ENCODE measurements at places on chromosomes 6 and 20.

GRCh38 chr6:33993653-33994471 lies 152.0 kb downstream of the GRM4 start:
- DNase-seq = no peak

GRCh38 chr6:82441047-82441855 lies 77.6 kb downstream of the TPBG start:
- no peak for DNase-seq

DNA sequence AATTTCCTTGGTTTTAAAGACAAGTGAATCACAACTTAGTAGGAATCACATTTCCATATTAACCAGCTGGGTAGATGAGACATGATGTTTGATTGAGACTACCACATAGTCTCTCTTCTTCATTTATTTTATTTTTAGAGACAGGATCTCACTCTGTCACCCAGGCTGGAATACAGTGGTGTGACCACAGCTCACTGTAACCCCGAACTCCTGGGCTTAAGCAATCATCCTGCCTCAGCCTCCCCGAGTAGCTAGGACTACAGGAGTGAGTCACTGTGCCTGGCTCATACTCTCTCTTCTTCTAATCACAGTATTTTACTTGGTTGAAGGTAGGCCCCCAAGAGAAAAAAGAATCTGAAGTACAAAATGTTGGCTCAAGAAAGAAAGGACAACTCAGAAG lies 80.2 kb upstream of the ASF1A start:
- DNase-seq = no peak

GRCh38 chr6:148137652-148138051 lies 205.0 kb upstream of the SASH1 start:
- no peak for DNase-seq

DNA sequence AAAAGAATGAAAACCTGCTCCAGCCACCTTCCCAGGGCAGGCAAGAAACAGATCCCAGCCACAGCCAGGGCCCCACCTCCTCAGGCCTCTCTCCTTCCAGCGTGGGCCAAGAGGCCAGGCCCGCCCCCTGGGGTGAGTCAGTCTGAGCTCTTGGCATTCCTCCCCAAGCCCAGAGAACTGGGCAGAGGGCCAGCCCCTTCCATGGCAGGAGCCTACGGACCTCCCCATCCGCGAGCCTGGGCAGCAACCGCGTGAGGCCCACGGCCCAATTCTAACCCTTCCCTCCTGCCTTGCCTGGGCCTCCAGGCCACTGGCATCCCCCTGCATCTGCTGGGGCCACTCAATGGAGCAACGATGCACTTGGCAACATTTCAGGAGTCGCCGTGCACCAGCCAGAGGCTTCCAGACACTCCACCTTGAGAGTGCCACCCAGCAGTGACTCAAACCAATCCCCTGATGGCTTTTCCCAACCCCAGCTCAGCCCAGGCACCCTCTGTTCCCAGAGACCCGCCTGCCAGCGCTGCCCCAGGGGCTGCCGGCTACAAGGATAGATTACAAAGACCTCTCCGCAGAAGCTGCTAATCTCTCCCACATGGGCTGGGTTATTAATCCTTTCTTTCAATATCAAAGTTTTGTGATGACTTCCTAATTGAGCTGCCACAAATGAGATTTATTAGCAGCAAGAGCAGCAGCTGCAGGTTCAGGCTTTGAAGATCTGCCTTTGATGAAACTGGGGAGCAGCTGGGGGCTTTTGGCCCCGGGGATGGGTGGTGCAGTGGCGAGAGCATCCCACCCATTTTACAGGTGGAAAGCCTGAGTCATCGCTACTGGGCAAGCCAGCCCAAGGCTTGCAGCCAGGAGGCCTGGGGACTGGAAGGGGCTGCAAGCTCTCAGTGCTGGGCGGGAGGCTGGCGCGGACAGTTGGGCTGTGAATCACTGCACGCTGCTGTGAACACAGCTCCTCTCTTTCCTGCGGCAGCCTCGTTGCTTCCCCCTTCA lies 85.7 kb downstream of the NFATC2 start:
- DNase-seq = no peak

- no peak for DNase-seq
These were observed 204.5 kb downstream of the SYNDIG1 start for GRCh38 chr20:24673678-24674570.

DNA sequence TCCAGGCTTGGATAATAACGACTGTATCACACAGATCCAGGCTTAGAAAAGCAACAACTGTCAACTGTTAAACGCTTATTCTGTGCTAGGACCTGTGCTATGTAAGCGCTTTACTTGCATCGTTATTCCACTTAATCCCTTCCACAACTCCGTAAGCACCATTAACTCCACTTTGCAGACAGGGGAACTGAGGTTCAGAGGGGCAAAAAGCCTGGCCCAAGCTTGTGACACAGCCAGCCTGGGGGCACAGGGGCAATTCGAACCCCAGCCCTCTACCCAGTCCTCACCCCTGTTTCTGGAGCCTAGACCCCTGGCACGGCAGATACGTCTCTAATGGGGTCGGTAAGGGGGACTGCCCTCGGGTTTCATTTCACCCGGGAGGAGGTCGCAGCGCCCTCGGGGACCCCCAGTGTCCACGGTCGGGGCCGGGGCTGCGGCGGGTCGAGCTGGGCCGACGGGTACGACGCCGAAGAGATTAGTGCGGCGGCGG lies 411 bp downstream of the DSN1 start:
- DNase-seq = no peak

- DNase-seq = no peak
These were observed 516 bp downstream of the LRRC1 start for GRCh38 chr6:53795340-53795701.

DNA sequence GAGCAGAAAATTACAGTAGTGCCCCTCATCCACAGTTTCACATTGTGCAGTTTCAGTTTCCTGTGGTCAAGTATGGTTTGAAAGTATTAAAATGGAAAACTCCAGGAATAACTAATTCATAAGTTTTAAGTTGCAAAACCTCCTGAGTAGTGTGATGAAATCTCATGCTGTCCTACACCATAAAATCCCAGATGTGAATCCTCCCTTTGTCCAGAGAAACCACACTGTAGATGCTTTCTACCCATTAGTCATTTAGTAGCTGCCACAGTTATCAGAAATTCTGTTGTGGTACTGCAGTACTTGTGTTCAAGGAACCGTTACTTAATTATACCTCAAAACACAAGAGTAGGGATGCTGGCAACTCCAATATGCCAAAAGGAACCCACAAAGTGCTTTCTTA lies 74.7 kb downstream of the PTCHD4 start:
- DNase-seq = no peak

DNA sequence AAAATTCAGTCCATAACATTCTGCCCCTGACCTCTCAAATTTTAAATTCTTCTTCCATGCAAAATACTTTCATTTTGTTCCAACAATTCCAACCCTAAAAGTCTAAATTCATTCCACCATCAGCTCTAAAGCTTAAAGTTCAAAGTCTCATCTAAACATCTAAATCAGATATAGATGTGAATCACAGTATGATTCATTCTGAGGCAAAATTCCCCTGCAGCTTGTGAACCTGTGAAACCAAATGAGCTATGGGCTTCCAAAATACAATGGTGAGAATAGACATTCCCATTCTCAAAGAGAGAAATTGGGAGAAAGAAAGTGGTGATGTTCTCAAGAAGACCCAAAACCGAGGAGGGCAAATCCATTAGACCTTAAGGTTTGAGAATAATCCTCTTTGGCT lies 309.8 kb downstream of the HIVEP2 start:
- no peak for DNase-seq

DNA sequence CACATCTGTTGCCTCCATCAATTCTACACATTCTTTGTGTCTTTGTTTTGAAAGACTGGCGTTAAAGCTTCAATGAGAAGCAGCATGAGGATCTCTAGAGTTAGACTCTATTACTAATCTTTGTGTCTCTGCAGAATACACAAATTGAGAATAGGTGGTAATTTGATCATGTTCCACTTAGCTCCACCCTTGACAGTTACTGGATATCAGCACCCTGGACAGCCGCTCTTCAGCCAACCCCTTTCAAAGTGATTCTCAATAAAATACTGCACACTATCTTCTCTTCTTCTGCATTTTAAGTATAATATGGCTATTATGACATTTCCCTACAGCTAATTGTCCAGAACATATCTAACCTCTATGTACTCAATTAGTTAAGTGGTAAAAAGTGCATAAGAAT lies 54.3 kb upstream of the CNR1 start:
- DNase-seq = no peak

DNA sequence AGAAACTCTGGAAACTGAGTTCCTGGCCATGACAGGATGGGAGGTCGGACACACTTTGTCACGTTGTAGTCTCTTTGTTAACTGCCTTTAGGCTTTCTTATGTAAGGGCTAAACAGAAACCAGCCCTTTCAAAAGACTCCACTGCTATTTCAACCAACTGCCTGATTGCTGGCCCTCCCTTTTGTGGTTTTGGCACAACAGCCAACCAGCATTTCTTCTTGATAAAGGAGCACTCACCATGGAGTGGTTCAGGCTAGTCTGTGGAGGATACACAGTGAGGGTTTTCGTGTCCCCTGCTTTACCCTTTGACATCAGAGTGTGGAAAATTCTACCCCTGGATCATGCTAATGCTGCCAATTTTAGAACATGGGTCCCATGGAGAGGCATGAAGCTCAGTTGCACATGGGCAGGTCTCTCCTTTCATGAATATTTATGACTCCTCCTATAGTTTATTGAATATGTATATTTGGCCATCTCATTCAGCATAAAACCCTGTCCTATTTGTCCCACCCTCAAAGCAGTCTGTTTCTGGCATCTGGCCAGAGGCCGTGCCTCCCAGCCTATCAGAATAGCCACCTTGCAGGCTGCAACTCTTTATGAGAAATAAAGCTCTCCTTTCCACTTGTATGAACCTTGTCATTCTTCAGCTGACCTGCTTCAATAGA lies 148.3 kb downstream of the HS3ST5 start:
- no peak for DNase-seq

GRCh38 chr6:111260570-111261298 lies 173.4 kb downstream of the SLC16A10 start:
- no peak for DNase-seq

GRCh38 chr20:63160641-63161175 lies 55.2 kb downstream of the YTHDF1 start:
- no peak for DNase-seq

GRCh38 chr20:10715035-10715434 lies 41.2 kb upstream of the JAG1 start:
- no peak for DNase-seq

DNA sequence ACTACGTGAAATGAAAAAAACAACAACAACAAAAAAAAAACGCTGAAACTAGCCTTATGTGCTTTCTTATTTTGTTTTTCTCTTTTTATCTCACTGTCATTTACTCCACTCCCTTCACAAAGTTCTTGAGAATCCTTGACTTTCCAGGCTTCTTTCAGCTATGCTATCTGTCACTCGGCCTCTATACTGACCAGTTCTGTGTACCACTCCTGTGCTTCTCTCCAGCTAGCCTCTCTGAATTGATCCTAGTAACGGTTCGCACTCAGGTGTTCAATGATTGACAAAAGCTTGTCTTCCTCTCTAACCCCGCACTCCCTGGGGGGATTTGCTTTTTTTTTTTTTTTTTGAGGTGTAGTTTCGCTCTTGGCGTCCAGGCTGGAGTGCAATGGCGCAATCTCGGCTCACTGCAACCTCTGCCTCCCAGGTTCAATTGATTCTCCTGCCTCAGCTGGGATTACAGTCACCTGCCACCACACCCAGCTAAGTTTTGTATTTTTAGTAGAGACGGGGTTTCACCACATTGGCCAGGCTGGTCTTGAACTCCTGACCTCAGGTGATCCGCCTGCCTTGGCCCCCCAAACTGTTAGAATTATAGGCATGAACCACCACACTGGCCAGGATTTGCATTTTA lies 31.8 kb downstream of the MLIP start:
- no peak for DNase-seq

DNA sequence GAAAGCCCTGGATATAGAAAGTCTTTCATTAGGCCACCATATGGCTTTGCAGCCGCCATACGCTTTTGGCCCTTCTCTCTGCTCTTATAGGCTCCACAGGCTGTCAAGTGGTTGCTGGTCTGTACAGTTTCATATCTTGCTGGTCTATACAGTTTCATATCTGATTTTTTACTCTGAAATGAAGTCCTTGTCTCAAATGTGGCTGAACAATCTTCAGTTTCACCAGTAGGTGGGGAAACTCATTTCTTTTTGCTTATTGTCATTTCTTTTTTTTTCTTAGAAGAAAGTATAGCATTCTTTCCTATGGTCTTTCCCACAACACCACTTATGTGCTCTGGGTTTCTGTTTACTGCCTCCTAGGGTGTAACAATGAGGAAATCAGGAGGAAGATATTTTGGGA lies 771.4 kb upstream of the MMS22L start:
- DNase-seq = no peak

GRCh38 chr20:53829724-53830521 lies 236.3 kb upstream of the ZNF217 start:
- DNase-seq = no peak

DNA sequence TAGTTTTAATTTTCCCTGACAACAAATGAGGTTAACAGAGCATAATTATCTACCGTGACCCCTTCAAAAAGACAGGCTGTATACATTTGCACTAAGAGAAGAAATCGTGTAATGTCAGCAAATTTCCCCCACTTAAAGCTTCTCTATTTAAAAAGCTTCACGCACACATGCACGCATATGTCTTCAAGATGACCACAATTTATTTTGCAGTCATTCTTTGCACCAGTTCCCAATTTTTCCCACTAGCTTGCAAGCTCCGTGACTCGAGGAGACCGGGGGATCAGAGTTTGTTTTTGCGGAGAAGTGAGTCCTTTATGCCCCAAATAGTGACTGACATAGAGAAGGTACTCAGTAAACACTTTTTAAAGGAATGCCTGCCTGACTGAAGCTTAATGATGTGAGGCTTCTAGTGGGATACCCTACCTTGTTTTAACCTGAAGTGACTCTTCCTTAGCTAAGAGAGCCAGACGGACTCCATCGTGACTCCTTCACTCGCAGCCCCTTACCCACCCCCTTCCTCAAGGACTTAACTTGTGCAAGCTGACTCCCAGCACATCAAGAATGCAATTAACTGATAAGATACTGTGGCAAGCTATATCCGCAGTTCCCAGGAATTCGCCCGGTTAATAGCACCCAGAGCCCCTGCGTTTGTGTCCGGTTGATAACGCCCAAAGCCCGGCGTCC lies 9.3 kb upstream of the NQO2 start:
- no peak for DNase-seq

GRCh38 chr6:71707059-71707458 lies 179.3 kb upstream of the RIMS1 start:
- no peak for DNase-seq

- DNase-seq = no peak
These were observed 91.4 kb upstream of the MAN1A1 start for GRCh38 chr6:119440953-119441352.

- no peak for DNase-seq
These were observed 7.0 kb upstream of the TUBB2A start for GRCh38 chr6:3164388-3164787.

- no peak for DNase-seq
These were observed 66.0 kb downstream of the PLAGL1 start for GRCh38 chr6:143941852-143942627.

- DNase-seq = no peak
These were observed 89.2 kb downstream of the FAM83B start for GRCh38 chr6:54935739-54936138.

DNA sequence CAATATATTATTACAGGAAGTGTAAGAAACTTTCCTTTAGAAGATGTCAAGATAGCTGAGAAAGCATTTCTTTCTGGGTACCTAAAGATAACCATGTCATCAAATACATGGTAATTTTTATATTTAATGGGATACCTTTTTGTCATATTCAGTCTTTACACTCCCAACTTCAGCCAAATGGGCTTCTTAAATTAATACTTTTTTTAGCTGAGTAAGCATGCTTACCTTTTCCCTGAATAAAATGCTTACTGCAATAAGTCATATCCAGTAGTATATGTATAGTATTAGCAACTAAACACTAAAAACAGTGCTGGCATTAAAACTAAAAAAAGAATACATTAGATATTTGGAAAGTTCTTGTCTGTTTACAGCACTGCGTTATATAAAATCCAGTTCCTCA lies 17.4 kb upstream of the PBOV1 start:
- no peak for DNase-seq
